ENCODE measurements at places on chromosomes 12 and 14. TPM values are rescaled to one million over a fixed set of nuclear protein-coding genes. Genes with fewer than 3 reads are reported as not detected.
A peak's percentile ranks its signal among the peaks of the same experiment; 100 is the strongest.

CCDC38 gene
- polyA plus RNA-seq: not detected

IFNG gene
- 1.2 TPM for polyA plus RNA-seq

TAS2R10 gene
- polyA plus RNA-seq: not detected

YAF2 gene
- 12.6 TPM for polyA plus RNA-seq

EPYC gene
- not detected for polyA plus RNA-seq

- H3K27me3 ChIP-seq: no peaks in the 10 kb centered on the region
- no peaks in the 10 kb centered on the region for H3K36me3 ChIP-seq
- H3K4me1 ChIP-seq: no peaks in the 10 kb centered on the region
- no peak overlapping the region for H3K27ac ChIP-seq
- no peak overlapping the region for H3K4me3 ChIP-seq
These were observed 81.9 kb upstream of the CCND2 start for GRCh38 chr12:4191642-4192041.

GRCh38 chr12:47394070-47394469, 311.8 kb downstream of the RPAP3 start:
- H3K4me3 ChIP-seq: no peak overlapping the region
- no peaks in the 10 kb centered on the region for H3K36me3 ChIP-seq
- peaks cover 22% of the 10 kb centered on the region for H3K4me1 ChIP-seq
- no peaks in the 10 kb centered on the region for H3K27me3 ChIP-seq
- peak overlapping the region; percentile 71 for H3K27ac ChIP-seq

DNA sequence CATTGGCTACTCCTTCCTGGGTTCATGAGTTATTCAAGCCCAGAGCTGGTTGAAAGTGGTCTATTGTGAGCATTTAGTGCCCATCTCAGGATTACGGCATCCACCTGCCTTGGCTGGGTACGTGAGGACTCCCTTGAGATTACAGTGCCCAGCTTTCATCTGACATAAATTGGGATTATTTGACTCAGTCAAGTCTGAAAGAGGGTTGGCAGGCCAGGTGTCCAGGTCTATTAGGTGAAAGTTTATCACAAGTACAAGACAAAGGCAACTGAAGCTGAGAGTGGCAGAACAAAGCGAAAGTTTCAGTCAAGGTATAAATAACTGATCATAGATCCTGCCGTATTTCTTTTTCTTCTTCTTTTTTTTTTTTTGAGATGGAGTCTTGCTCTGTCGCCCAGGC, 84.6 kb upstream of the ATF7IP start:
- no peak for DNase-seq
- no peaks in the 10 kb centered on the region for H3K36me3 ChIP-seq
- no peak overlapping the region for H3K4me3 ChIP-seq
- no peaks in the 10 kb centered on the region for H3K4me1 ChIP-seq

DNA sequence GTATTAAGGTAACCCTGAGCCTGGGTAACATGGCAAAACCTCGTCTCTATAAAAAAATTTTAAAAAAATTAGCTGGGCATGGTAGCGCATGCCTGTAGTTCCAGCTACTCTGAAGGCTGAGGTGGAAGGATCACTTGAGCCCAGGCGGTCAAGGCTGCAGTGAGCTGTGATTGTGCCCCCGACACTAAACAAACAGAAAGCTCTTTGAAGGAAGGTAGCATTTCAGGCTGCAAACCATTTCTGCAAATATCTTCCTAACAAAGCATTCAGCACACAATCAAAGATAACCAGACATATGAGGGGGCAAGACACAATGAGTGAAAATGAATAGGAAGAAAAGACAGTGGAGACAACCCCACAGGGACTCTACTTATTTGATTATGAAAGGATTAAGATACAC, 118.7 kb downstream of the PRIMA1 start:
- H3K4me3 ChIP-seq: no peak overlapping the region
- H3K27me3 ChIP-seq: no peaks in the 10 kb centered on the region
- no peaks in the 10 kb centered on the region for H3K4me1 ChIP-seq
- DNase-seq: no peak

DNA sequence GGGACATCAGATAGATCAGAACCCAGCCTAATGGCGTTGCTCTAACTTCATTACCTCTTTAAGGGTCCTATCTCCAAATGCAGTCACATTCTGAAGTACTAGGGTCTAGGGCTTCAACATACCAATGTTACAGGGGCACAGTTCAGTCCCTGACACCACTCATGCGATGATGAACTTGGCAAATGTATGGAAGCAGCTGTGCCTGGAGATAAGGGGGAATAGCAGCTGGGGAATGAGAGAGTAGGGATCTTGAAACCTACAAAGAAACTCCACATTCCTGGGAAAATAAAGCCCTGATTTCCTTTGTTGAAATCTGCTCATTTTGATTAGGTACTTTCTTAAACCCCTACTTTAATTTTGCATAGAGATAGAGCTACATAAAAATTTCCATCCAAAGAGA, 20.5 kb upstream of the TMCC3 start:
- no peak for DNase-seq
- H3K4me1 ChIP-seq: no peaks in the 10 kb centered on the region
- H3K27ac ChIP-seq: no peak overlapping the region
- no peaks in the 10 kb centered on the region for H3K27me3 ChIP-seq

DNA sequence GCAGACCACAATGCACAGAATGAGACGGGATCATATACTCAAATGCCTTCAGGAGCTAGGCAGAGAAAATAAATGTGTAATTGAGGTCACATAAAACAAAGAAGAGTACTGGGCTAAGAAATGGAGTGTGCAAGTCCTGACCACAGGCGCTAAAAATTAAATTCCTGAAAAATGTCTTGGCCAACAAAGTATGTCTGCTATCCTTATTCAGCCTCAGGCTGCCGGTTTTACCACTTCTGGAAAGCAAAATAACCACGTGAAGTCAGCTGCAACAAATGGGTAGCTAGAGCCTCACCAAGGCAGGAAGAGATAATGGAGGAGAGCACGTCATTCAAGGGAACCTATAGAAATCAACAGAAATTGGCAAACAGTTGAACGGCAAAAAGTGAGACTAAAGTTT, 3.1 kb downstream of the PYGL start:
- no peak for DNase-seq
- H3K27me3 ChIP-seq: no peaks in the 10 kb centered on the region
- H3K27ac ChIP-seq: no peak overlapping the region
- H3K4me1 ChIP-seq: peaks cover 12% of the 10 kb centered on the region

DNA sequence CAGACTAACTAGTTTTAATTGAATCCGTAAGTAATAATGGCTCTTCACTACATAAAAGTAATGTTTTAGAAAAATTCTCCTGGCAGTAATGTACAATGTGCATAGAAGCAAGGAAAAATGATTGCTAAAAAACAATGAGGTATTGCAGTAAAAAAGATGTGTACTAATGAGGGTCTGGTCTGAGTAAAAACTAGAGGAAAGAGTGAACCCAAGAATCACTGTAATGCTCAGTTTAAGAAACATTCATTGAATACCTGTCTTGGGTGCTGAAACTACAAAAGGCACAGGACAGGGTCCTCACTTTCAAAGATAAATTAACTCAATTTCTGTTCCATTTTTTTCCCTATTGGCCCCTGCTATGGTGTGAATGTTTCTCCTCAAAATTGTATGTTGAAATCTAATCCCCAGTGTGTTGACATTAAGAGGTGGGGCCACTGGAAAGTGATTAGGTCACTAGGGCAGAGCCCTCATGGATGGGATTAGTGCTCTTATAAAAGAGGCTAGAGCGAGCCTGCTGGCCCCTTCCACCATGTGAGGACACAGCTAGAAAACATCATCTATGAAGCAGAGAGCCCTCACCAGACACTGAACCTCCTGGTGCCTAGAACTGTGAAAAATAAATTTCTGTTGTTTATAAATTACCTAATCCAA, 51.6 kb downstream of the RPS6KA5 start:
- DNase-seq: no peak
- H3K4me3 ChIP-seq: no peak overlapping the region
- peaks cover 34% of the 10 kb centered on the region for H3K4me1 ChIP-seq
- no peaks in the 10 kb centered on the region for H3K27me3 ChIP-seq
- H3K27ac ChIP-seq: peak overlapping the region; percentile 42

DNA sequence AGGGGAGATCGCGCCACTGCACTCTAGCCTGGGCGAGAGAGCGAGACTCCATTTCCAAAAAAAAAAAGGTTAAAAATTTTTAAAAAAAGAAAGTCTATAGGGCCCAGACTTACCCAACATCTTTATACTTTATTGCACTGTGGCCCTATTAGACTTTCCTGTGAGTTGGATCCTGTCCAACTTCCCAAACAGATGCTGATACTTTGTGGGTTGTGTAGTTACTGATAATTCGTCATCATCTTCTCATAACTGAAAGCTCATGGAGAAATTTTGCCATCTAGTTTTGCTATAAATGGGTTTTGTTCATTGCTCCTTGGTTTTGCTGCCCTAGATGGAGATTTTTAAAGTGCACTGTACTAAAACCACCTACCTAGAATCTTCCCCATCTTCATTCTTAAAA, 31.1 kb downstream of the APOBEC1 start:
- no peak for DNase-seq
- H3K4me3 ChIP-seq: no peak overlapping the region
- H3K27me3 ChIP-seq: peaks cover 18% of the 10 kb centered on the region
- no peaks in the 10 kb centered on the region for H3K36me3 ChIP-seq

DNA sequence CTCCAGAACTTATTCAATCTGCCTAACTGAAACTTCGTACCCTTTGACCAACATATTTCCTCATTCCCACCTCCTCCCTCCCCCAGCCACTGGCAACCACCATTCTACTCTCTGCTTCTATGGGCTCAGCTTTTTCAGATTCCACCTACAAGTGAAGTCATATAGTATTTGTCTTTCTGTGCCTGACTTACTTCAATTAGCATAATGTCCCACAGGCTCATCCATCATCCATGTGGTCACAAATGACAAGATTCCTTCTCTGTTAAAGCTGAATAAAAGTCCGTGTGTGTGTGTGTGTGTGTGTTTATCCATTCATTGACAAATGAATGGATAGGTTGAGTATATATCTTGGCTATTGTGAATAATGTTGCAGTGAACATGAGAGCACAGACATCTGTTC, 1.3 kb upstream of the C14orf39 start:
- H3K4me3 ChIP-seq: no peak overlapping the region
- DNase-seq: no peak
- H3K36me3 ChIP-seq: no peaks in the 10 kb centered on the region
- no peak overlapping the region for H3K27ac ChIP-seq
- peaks cover 9% of the 10 kb centered on the region for H3K4me1 ChIP-seq

DNA sequence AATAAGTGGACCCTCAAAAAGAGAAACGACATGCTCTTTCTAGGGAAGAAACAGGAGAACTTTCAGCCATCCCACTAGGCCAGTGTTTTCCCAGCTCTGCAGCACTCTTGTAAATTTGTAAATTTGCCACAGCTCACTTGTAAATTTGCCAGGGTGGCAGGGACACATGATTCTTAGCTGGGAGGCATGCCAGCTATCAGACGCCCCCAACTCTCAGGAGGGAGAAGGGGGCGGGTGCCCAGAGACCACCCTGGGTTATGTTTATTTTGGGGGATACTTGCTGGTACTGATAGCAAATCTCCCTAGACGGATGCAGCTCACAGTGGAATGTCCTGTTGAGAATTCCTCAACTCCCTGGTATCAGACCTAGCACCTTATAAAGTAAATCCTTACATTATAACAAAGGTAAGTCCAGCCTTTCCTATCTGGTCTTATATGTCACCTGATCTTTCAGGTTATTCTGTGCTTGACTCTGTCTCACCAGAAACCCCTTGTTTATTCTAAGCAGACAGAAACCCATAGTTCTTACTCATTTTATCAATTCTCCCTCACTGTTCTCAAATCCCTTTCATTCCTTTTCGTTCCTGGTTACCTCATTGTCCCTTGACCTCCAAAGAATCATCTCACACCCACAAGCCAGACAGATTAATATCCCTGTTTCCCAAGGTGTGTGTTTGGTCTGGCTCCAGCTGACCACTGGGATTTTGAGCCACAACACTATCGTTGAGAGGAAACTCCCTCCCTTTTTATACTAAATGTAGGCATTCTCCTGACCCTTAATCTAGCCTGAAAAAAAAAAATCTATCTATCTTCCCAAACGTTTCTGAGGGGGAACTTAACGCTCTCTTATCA, 69.3 kb upstream of the HMGA2 start:
- no peaks in the 10 kb centered on the region for H3K36me3 ChIP-seq
- H3K27me3 ChIP-seq: no peaks in the 10 kb centered on the region
- no peak for DNase-seq
- H3K4me3 ChIP-seq: no peak overlapping the region

- H3K27me3 ChIP-seq: no peaks in the 10 kb centered on the region
- H3K4me1 ChIP-seq: no peaks in the 10 kb centered on the region
- no peak overlapping the region for H3K27ac ChIP-seq
- H3K4me3 ChIP-seq: no peak overlapping the region
- peaks cover 4% of the 10 kb centered on the region for H3K36me3 ChIP-seq
These were observed 38.7 kb downstream of the GLT8D2 start for GRCh38 chr12:104011253-104011652.

DNA sequence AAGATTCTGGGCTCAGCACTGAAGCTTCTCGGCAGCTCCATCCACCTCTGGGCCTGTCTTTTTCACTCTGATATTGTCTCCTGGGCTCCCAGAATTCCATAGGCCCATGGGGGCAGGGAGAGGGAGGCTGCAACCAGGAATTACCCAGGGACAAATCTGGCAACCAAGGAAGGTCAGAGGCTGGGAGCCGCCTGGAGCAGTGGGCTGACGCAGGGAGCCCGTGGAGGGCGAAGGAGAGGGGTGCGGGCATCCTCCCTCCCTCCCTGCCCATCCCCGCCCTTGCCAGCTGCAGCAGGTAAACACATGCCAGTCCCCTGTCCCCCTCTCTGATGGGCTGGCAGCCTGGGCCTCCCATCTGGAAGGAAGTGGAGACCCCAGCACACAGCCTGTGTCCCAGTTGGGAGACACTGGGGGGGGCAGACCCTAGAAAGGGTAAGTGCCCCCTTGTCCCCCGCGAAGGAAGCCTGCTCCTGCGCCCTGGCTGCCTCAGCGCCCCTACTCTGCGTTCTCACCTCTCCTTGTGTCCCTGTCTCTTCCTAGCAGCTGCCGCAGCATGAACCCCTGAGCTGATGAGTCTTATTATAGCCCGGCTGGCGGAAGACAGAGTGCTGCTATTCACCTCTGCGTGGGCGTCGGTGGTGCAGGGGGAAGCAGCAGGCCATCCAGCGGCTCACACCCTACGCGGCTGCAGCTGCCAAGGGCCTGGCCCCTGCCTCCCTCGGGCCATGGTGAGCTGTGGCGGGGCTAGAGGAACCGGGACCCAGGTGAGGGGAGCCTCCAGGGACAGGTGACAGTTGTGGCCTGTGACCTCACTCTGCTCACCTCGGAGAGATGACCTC, 6.7 kb downstream of the LRTM2 start:
- no peak for DNase-seq
- no peak overlapping the region for H3K4me3 ChIP-seq
- H3K27me3 ChIP-seq: peaks cover 15% of the 10 kb centered on the region
- no peaks in the 10 kb centered on the region for H3K4me1 ChIP-seq
- no peaks in the 10 kb centered on the region for H3K36me3 ChIP-seq

DNA sequence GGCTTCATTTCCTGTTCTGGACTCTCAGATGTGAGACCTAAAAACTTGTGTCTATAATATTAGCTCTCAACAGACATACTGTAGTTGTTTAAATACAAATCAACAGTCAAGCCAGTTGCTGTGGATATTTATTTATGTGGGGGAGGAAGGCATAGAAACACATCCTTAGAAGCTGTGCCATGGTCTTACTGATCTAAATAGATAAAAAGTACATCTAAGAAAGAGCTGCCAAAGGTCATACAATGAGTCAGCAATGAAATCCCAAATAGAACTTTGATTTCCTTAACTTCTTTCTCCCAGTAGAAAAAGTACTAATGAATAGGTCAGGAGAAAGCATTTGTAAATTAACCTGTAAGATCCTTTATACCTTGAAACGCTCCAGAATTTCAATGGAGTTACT, 185.1 kb downstream of the AKAP6 start:
- H3K36me3 ChIP-seq: no peaks in the 10 kb centered on the region
- no peaks in the 10 kb centered on the region for H3K27me3 ChIP-seq
- H3K4me3 ChIP-seq: no peak overlapping the region
- no peak overlapping the region for H3K27ac ChIP-seq
- H3K4me1 ChIP-seq: no peaks in the 10 kb centered on the region
